ENCODE measurements at places on chromosomes 2 and 18.

- no peak for DNase-seq
Measured at GRCh38 chr2:173205375-173205774, 129.7 kb downstream of the MAP3K20 start.

DNA sequence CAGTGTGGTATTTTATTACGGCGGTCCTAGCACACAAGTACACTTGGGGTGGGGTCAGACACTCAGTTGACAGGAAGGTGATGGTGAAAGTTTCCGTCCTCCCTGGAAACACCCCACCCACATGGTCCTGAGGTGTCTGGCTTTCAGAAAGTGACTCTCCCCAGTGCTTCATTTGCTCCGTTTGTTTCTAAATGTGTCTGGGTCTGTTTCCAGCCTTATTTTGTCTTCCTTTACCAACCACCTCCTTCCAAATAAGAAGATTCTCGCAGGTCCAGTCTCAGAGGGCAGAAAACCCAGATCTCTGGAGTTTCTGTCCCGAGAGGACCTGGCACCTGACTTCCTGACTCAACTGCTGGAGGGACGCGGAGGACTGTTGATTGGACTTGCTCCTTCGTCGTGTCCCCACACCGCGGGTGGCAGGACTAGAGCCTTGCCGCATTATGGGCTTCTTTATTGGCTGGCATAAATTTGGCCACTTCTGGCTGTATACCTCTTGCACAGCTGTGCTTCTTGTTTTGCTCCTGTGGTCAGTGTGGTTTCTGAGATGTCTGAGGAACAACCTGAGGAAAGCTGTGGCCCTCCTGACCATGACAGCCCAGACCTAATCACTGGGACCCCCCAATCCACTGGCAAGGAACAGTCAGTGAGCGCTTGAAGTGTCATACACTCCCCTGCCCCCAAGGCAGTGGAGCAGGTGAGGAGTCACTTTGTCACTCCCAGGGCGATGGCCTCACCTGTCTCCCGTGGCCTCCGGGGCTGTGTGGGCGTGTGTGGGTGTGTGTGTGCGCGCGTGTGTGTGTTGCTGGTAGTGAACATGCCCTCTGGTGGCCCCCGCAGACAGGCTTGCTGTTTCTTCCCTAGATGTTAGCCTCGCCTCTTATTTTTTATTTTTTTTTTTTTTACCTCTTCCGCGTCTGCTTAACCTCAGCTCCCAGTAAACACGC is 45.6 kb downstream of the MEX3C start:
- peak; percentile 82 for DNase-seq

DNA sequence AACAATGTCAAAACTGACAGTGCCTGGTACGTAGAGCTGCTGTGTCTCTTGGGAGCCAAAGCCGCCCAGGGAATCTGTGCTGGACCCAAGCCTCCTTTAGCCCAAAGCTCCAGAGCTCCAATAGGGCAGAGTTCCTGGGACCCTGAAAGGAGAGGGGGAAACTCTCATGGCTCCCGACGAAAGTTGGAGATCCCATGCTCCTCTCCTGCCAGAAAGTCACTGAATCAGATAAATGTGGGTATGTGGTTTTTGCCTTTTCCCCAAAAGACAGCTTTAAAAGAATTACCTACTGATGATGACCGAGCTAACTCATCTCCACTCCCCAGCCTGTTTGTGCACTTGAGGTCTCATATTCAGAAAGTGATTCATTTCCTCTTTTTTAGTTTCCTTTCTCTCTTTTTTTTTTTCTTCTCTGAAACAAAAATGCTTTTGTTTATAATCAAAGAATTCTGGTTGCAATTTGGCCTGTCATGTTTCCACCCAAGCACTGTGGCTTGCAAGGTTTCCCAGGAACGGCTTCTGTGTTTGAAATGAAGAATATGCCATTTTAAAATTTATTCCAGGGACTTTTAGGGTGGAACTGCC is 14.1 kb upstream of the PMAIP1 start:
- no peak for DNase-seq

DNA sequence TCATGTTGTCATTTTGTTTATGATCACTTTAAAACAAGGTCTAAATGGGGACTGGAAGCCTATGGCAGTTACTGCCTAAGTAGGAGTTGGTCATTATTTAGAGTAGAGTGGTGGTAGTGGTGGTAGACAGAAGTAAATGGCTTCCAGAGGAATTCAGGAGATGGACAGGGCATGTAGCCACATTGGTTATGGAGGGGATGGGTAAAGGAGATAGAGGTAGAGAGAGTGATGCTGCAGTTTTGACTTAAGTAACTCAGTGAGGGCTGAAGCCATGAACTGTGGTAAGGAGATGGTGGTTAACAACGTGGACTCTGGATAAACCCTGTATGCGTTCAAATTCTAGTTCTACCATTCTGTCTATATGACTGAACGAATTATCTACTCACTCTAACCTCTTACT is 61.6 kb upstream of the NOSTRIN start:
- no peak for DNase-seq

DNA sequence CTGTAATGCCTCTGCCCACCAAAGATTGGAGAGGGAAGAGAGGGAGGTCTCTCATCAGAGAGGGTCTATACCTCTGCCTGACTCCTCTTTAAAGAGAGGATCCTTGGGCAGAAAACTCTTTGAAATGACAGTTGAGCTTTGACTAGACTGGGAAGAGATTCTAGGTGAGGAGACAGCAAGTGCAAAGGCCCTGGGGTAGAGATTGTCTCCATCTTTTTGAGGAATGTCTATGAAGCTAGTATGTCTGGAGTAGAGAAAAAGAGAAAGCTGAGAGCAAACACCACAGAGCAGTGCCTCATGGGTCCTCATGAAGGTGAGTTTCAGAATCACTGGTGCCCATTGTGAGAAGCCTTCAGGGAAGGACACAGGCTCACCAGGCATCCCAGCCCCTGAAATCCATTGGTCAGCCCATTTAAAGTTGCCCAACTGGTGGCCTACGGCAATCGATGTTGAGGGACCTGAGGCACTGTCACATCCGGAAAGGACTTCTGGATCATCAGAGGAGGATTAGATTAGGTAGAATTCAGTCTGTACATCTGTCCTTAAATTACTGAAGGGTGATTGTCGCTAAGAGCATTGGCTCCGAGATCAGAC is 31.5 kb downstream of the LBH start:
- DNase-seq: no peak
